ENCODE measurements at places on chromosomes 5 and 9. TPM values are rescaled to one million over a fixed set of nuclear protein-coding genes. Genes with fewer than 3 reads are reported as not detected.
A peak's percentile ranks its signal among the peaks of the same experiment; 100 is the strongest.

GRCh38 chr5:32712481-32713360 is 1.6 kb downstream of the NPR3 start:
- no peaks in the 10 kb centered on the region for H3K27me3 ChIP-seq
- no peaks in the 10 kb centered on the region for H3K4me1 ChIP-seq
- H3K27ac ChIP-seq, result no peak overlapping the region
- no peaks in the 10 kb centered on the region for H3K36me3 ChIP-seq
- DNase-seq, result no peak

UNC5A gene
- 0.13 TPM for total RNA-seq

GRCh38 chr5:180832638-180833068 is 28.4 kb downstream of the ZFP62 start:
- peaks cover 4% of the 10 kb centered on the region for H3K4me1 ChIP-seq
- peak overlapping the region; percentile 94 for H3K4me3 ChIP-seq
- H3K36me3 ChIP-seq, result peaks cover 2% of the 10 kb centered on the region
- DNase-seq, result no peak
- 0 out of 2 replicates have a peak overlapping the region, but pooled peaks have one; percentile 41 for H3K27ac ChIP-seq

DNA sequence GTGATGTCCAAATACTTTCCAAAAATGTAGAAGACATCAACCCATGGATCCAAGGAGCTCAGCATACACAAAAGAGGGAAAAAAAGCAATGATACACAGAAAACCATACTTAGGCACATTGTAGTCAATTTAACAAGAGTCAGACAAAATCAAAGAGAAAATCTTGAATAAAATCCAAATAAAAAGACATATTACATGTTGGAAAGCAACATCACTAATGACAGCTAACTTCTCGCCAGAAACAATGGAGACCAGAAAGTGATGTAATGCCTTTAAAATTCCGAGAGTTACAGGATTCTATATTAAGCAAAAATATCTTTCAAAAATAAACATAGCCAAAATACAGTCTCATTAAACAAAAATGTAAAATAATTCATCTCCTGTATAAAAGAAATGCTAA is 79.8 kb upstream of the SLCO4C1 start:
- H3K4me1 ChIP-seq, result no peaks in the 10 kb centered on the region
- no peak overlapping the region for H3K4me3 ChIP-seq
- H3K27ac ChIP-seq, result no peak overlapping the region
- no peaks in the 10 kb centered on the region for H3K27me3 ChIP-seq
- DNase-seq, result no peak

DNA sequence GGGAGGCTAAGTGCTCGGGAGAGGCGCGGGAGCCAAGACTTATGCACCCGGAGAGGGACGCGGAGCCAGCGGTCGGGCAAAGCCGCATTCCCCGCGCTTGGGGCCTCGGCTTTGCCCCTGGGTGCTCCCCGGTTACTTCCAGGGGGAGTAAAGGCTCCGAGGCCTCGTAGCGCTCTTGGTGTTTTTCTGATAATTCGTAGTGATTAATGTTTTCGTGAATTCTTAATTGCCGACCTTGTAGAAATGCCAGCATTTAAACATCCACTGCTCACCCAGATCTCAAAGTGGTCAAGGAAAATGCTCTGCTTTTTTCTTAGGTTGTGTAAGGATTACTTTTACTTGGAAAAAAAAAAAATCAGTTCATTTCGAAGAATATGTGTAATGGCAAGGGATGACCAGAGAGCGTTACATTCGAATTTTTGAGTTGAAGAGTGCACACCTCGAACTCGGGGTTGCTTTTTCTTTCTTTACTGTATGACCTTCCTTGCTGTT is 654 bp upstream of the TUT7 start:
- no peak for DNase-seq
- no peaks in the 10 kb centered on the region for H3K27me3 ChIP-seq
- H3K4me3 ChIP-seq, result peak overlapping the region; percentile 65
- H3K36me3 ChIP-seq, result peaks cover 9% of the 10 kb centered on the region
- peak overlapping the region; percentile 81 for H3K27ac ChIP-seq
- peaks cover 22% of the 10 kb centered on the region for H3K4me1 ChIP-seq

GRCh38 chr5:174371600-174372094 is 326.1 kb downstream of the NSG2 start:
- DNase-seq, result no peak
- H3K36me3 ChIP-seq, result no peaks in the 10 kb centered on the region
- no peak overlapping the region for H3K4me3 ChIP-seq
- H3K4me1 ChIP-seq, result no peaks in the 10 kb centered on the region
- 0 out of 2 replicates have a peak, but pooled peaks cover 5% of the 10 kb centered on the region for H3K27me3 ChIP-seq

DNA sequence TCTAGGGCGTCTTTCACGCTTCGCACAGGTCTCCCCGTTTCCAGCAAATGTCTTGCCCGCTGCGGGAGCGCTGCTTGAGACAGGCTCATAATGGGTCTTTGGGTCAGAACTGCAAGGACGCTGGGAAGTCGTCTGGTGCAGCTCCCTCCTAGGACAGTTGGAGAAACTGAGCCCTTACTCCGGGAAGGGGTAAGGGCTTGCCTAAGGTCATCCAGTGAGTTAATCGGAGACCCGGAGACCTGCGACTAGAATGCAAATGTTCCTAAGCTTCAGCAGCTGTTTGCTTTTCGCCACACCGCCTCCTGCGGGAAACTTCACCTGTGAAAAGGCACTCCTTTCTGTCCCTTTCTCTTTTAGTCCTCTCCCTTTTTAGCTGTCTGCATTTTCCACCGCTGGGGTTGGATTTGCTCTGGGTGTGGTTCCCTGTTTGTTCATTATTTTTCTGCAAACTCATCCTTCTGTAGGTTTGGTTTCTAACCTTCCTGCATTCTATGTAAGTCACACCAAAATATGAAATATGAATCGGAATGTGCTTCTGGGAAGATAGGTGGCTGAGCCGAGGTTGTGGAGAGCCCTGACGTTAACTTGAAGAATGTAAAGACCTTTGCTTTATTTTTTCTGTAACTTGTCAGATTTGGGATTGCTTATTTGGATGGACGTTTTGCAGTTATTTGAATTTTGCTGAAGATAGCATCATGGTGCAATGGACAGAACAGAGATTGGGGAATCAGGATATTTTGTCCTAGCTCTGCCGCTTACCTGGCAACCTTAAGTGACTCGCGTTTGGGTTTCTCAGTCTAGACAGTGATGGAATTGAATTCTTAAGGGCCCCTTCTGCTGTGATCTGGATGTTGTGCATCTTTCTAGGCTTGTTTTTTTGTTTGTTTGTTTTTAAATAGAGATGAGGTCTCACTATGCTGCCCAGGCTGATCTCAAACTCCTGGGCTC is 909 bp downstream of the SLC36A1 start:
- H3K27me3 ChIP-seq, result no peaks in the 10 kb centered on the region
- DNase-seq, result no peak
- peaks cover 6% of the 10 kb centered on the region for H3K4me1 ChIP-seq
- peak overlapping the region; percentile 78 for H3K27ac ChIP-seq
- H3K4me3 ChIP-seq, result peak overlapping the region; percentile 96

PPP3R2 gene
- total RNA-seq, result not detected

DNA sequence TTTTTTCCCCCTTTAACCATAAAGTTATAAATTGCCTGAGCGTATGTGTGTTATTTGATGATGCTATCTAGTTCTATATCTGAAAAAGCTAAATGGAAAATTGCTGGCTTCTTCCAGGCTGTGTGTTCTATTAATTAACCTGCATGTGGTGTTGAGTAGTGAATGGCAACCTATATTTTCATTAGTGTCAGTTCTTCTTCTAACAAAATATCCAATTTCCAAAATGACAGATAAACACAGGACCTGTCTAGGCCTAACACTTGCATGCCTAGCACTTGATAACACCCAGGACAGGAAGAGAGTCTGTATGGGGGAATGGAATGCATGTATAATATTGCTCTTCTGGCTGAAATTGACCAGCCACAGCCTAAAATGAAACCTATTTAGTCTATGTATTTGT is 91.7 kb downstream of the CD180 start:
- DNase-seq, result no peak
- no peak overlapping the region for H3K27ac ChIP-seq
- H3K4me1 ChIP-seq, result no peaks in the 10 kb centered on the region

GRCh38 chr9:693201-694091 is 148.1 kb upstream of the DMRT1 start:
- peaks cover 4% of the 10 kb centered on the region for H3K4me1 ChIP-seq
- no peak overlapping the region for H3K4me3 ChIP-seq
- no peaks in the 10 kb centered on the region for H3K36me3 ChIP-seq
- DNase-seq, result no peak
- H3K27me3 ChIP-seq, result no peaks in the 10 kb centered on the region
- no peak overlapping the region for H3K27ac ChIP-seq

PCDHB2 gene
- total RNA-seq, result 12.8 TPM

- no peak overlapping the region for H3K4me3 ChIP-seq
- H3K27me3 ChIP-seq, result no peaks in the 10 kb centered on the region
- no peaks in the 10 kb centered on the region for H3K36me3 ChIP-seq
- no peaks in the 10 kb centered on the region for H3K4me1 ChIP-seq
- no peak overlapping the region for H3K27ac ChIP-seq
- no peak for DNase-seq
Measured at GRCh38 chr5:78908173-78909061, 76.7 kb downstream of the ARSB start.

DNA sequence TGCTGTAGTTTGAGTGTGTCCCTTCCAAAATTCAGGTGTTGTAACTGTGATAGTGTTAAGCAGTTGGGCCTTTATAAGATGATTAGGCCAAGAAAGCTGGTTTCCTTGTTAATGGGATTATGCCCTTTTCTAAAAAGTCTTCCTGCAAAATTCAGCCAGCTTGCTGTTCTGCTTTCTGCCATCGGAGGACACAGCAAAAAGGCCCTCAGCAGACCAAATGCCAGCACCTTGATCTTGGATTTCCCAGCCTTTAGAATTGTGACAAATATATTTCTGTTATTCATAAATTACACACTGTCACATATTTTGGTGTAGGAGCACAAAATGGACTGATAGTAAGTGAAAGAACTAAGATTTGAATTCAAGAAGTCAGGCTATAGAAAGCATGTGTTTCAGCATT is 203.2 kb downstream of the IZUMO3 start:
- H3K27me3 ChIP-seq, result no peaks in the 10 kb centered on the region
- H3K36me3 ChIP-seq, result no peaks in the 10 kb centered on the region
- H3K27ac ChIP-seq, result no peak overlapping the region
- no peak for DNase-seq
- no peak overlapping the region for H3K4me3 ChIP-seq

- no peaks in the 10 kb centered on the region for H3K27me3 ChIP-seq
- DNase-seq, result no peak
- H3K4me3 ChIP-seq, result no peak overlapping the region
Measured at GRCh38 chr9:27227192-27227591, 69.8 kb downstream of the EQTN start.

SPATA31C1 gene
- total RNA-seq, result not detected

GRCh38 chr9:78626971-78627370 is 330.0 kb downstream of the PSAT1 start:
- no peak overlapping the region for H3K27ac ChIP-seq
- DNase-seq, result no peak
- no peaks in the 10 kb centered on the region for H3K36me3 ChIP-seq

PCDHGC5 gene
- total RNA-seq, result 0.36 TPM

MAP1B gene
- total RNA-seq, result 82.3 TPM

DNA sequence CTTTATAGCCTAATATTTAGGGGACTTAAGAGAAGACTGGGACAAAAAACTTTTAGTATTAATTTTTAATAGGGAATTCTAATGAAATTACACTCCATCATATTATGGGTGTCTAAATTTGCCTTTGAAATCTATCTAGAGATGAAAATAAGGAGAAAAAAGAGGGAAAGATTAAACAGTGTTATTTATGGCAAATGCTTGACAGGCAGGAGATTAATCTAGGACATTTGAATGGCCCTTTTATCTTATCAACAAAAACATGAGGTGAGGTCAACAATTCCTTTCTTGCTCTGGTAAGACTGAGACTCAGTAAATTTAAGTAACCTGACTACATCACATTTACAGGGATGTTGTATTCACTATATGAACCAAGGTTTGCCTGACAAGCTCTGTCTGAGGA is 852.8 kb upstream of the CTNND2 start:
- no peak for DNase-seq
- no peaks in the 10 kb centered on the region for H3K4me1 ChIP-seq
- H3K27ac ChIP-seq, result no peak overlapping the region

DNA sequence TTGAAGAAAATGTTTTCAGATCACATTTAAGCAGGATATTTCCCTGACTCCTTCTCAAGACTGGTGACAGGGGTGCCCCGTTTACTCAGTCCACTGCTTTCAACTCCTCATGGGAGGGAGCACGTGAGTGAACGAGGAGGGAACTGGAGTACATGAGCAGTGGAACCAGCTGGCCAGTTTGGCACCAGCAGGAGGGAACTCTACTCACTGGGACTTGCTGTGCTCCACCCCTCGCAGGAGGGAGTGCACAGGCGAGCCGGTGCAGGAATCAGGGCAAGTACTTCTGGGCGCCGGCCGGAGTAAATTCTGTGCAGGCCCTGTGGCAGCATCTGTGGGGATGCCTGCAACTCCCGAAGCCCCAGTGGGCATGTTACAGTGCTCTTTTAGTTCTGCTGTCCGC is 1941.1 kb upstream of the C9orf72 start:
- no peak overlapping the region for H3K27ac ChIP-seq
- H3K4me3 ChIP-seq, result no peak overlapping the region
- no peaks in the 10 kb centered on the region for H3K27me3 ChIP-seq
- H3K4me1 ChIP-seq, result no peaks in the 10 kb centered on the region

GRCh38 chr5:78090002-78090401 is 204.5 kb downstream of the AP3B1 start:
- H3K36me3 ChIP-seq, result peaks cover 6% of the 10 kb centered on the region
- H3K27ac ChIP-seq, result no peak overlapping the region
- H3K4me1 ChIP-seq, result no peaks in the 10 kb centered on the region
- no peak for DNase-seq
- H3K27me3 ChIP-seq, result no peaks in the 10 kb centered on the region
- no peak overlapping the region for H3K4me3 ChIP-seq

DNA sequence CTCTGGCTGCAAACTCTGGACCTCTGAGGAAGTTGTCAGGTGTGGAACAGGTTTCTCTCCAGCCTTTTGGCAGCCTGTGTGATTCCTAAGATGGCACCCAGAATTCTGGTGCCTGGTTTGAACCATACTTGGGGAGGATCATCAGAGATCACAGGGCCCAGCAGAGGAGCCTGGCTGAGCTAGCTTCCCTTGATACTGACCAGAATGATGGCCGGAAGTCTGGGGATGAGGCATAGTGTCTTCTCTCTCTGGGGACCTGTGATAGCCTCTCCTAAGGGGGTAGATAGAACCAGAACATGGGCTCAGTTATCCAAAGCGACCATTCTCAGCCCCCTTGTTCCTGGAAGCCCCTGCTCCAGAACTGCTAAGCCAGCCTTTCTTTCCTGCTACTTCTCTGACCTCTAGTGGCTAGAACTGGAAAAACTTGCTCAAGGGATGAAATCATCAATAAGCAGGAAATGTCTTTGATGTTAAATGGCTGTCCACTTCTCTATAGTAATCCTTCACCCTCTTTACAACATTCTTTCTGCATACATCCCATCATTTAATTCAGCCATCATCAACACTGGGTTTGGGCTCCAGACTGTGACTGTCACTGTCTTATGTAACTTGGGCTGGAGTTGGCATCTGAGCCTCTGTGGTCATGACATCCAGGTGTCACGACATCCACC is 55.1 kb downstream of the C9orf152 start:
- H3K27me3 ChIP-seq, result no peaks in the 10 kb centered on the region
- H3K4me3 ChIP-seq, result no peak overlapping the region
- H3K36me3 ChIP-seq, result no peaks in the 10 kb centered on the region
- no peak overlapping the region for H3K27ac ChIP-seq
- no peaks in the 10 kb centered on the region for H3K4me1 ChIP-seq

RAI14 gene
- total RNA-seq, result 18.5 TPM

ENTPD8 gene
- total RNA-seq, result 3.9 TPM

IER5L gene
- total RNA-seq, result 44.6 TPM

- no peaks in the 10 kb centered on the region for H3K36me3 ChIP-seq
- no peaks in the 10 kb centered on the region for H3K4me1 ChIP-seq
- no peaks in the 10 kb centered on the region for H3K27me3 ChIP-seq
- DNase-seq, result no peak
- no peak overlapping the region for H3K27ac ChIP-seq
Measured at GRCh38 chr5:85170183-85170582, 785.5 kb upstream of the EDIL3 start.
